Thyroid gland (tissue), 4 donors: ENCODE measurements at places on chromosomes 7 and 10.

GRCh38 chr10:10958041-10958440, 59.6 kb upstream of the CELF2 start:
- no peak for DNase-seq

GRCh38 chr10:67612577-67613537, 83.1 kb downstream of the CTNNA3 start:
- DNase-seq: no peak

GRCh38 chr7:16668978-16669377, 23.0 kb downstream of the BZW2 start:
- DNase-seq: no peak

DNA sequence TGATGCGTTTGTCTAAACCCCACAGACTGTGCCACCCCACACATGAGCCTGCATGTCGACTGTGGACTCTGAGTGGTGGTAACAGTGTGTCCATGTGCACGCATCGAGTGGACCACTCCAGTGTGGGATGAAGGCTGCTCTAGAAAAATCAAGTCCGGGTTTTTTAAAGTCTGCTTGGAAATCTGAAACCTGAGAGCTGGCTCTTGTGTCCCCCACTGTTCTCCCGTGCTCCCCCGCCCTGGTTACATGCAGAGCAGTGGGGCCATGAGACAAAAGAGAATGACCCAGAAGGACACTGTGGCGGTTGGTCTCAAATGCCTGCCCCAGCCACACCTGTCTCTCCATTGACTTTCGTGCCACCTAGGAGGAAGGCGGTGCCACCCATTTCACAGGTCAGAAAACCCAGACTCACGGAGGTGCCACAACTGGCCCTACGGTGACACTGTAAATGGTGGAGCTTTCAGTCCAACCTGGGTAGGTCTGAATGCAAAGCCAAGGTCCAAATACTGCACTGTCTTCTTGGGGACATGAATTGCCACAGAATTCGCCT, 27.3 kb upstream of the PWWP2B start:
- DNase-seq: no peak

GRCh38 chr7:81415181-81415580, 354.7 kb downstream of the HGF start:
- DNase-seq: no peak

GRCh38 chr10:4196183-4196582, 411.2 kb upstream of the KLF6 start:
- DNase-seq: no peak

GRCh38 chr10:132563485-132564248, 26.1 kb downstream of the INPP5A start:
- DNase-seq: no peak

DNA sequence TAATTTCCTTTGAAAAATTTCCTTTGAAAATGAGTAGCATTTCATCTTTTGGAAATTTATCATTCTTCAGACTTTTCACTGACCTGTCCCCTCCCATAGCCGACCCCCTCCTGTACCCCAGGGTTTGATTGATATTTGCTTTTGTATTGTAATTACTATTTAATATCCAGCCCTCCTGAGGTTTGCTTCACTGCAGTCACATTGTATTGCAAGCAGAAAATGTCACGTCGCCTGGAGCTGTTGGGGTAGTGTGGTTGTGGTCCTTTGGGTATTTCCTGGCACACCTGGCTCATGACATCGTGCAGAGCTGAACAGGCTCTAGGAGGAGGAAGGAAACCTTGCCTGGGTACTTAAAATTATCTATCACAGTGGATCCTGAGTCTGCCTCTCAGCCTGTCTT, 116.1 kb downstream of the INSYN2A start:
- DNase-seq: no peak

GRCh38 chr7:77917500-77918262, 119.1 kb downstream of the PHTF2 start:
- no peak for DNase-seq

- no peak for DNase-seq
These were observed 56.6 kb downstream of the PARD3 start for GRCh38 chr10:34758447-34758996.

- no peak for DNase-seq
These were observed 67.9 kb upstream of the SRRM3 start for GRCh38 chr7:76133839-76134238.

DNA sequence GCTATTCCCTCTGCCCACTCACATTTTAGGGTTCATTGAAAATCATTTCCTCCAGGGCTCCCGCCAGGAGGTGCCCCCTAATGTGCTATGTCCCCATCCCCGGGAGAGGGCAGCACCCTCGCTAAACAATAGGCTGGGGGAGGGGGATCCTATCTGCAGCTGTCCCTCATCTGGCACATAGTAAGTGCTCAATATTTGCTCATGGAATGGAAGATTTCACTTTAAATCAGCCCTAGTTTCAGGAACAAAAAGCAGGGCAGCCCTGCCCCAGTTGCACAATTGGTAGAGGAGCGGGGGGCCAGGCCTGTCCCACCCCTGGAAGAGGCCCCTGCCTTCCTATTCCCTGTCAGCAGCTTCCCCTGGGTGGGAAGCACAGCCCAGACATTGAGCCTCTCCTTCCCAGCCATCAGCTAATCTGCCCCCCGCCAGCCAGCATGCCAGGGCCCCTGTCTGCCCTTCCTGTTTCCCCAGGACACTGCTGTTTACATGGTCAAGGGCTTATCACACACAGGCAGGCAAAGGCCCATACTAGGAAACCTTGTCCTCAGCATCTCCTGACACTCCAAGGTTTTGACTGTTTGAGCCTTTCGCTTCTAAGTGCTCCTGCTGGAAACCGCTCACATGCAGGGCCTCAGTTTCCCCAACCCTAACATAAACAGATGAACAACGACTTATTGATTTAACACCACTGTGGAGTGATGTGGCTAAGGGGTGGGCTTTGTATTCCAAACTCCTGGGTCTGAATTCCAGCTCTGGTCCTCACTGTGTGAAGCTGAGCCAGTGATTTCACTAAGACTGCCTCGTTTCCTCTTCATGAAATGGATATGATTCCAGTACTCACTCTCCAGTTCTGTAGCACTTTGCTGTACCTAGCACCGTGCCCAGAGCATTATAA, 130.7 kb upstream of the ZMIZ1 start:
- DNase-seq: no peak

DNA sequence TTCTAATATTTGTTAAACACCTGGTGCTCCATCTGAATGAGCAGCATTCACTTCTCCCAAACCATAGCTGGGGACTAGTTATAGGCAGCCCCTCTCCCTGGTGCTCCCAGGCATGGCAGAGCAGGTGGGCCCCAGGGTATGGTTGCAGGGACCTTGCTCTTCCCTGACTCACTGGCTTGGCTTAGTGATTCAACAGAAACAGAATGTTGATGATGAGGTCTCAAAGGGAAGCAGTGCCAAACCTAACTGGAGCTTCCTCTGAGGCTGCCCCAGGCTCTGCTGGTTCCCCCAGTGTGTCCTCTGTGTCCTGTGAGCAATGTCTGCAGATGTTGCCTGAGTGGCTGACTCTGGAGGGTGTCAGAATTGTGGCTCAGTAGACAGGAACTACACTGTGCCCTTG, 3.7 kb downstream of the GPR26 start:
- DNase-seq: no peak

GRCh38 chr7:127833641-127834040, 181.6 kb downstream of the SND1 start:
- DNase-seq: no peak

- no peak for DNase-seq
These were observed 117.3 kb downstream of the SLC25A13 start for GRCh38 chr7:96204601-96205000.

DNA sequence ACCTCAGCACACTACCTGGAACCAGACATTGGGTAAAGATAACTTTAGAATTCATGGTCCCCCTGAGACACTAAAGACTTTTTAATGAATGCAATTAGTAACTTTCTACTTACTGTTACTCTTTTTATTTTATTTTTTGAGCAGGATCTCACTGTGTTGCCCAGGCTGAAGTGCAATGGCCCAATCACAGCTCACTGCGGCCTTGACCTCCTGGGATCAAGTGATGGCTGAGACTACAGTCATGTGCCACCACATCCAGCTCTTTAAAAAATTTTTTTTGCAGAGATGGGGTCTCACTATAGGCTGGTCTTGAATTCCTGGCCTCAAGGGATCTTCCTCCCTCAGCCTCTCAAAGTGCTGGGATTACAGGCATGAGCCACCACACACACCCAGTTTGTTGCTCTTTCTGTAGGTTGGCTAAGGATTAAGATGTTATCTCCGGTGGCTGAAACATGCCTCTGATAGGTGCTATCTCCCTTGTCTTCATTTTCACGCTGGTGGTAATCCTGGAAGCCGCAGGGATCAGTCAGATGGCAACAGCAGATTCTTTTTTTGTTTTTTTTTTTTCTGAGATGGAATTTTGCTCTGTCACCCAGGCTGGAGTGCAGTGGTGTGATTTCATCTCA, 128.3 kb downstream of the TCF7L2 start:
- no peak for DNase-seq

DNA sequence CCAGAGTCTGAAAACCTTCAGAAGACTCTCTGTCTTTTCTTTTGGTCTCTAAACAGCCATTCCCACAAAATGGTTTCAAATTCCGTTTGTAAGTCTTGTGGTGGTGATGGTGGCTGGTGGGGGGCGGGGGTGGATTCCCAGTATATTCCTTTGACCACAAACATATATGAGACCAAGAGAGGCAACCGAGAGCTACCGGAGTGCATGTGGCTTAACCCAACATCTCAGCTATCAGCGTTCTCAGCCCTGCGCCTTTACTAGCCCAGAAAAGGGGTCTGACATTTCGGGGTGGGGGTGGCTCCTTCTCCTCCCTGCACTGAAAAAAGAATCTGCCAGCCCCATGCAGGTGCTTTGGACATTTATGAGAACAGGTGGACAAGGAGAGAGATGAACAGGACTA, 621.1 kb downstream of the ACTR3B start:
- DNase-seq: no peak

GRCh38 chr7:41029072-41029499, 673.8 kb downstream of the INHBA start:
- DNase-seq: peak; percentile 49

DNA sequence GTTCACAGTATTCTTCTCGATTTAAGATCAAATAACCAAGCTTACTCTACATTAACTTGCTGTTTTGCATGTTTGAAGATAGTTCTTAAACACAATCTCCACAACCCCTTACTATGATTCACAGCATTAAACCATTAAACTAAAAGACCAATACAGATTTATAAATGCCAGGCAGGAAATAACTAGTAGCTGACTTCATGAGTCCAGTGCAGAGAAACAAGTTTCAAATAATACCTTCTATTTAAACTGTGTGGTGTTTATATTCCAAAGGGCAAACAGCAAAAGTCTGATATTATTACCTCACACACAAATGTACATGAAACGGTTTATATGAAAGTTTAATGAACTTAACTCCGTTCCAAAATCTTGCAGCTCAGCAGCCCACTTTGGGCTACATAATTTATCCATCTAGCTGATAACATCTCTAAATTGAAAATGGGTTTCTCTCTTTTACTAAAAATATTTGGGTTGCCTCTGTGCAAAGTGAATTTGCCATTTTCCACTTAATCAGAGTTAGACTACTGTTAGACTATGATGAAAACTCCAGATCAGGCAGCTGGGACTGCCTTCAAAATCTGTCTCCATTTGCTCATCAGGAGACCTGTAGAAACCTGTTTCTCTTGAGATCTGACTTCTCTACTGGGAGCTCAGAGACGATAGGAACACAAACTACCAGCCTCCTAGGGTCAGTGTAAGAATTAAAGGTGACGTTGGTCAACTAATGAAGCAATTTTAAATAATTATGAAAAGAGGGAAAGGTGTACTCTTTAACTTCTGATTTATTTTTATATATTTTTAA, 287.3 kb downstream of the FZD1 start:
- no peak for DNase-seq

GRCh38 chr7:10315881-10316280, 657.8 kb upstream of the PHF14 start:
- DNase-seq: no peak

- no peak for DNase-seq
These were observed 41.4 kb upstream of the GHITM start for GRCh38 chr10:84097787-84098353.

- DNase-seq: peak; percentile 31
These were observed 985 bp upstream of the ETV1 start for GRCh38 chr7:13990319-13990983.

- no peak for DNase-seq
These were observed 50.4 kb upstream of the NFE2L3 start for GRCh38 chr7:26101361-26102151.

DNA sequence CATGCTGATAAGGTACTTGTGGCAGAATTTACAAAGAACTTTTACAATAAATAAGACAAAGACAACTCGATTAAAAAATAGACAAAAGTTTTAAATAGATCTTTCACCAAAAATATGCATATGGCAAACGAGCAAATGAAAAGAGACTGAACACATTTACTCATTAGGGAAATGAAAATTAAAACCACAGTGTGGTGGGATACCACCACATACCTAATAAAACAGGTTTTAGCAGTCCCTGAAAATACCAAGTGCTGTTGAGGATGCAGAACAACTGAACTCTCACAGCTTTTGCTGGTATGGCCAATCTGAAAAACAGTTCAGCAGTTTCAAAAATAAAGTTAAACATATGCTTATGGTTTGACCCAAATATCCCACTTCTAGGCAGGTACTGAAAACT, 205.4 kb upstream of the ADO start:
- no peak for DNase-seq

DNA sequence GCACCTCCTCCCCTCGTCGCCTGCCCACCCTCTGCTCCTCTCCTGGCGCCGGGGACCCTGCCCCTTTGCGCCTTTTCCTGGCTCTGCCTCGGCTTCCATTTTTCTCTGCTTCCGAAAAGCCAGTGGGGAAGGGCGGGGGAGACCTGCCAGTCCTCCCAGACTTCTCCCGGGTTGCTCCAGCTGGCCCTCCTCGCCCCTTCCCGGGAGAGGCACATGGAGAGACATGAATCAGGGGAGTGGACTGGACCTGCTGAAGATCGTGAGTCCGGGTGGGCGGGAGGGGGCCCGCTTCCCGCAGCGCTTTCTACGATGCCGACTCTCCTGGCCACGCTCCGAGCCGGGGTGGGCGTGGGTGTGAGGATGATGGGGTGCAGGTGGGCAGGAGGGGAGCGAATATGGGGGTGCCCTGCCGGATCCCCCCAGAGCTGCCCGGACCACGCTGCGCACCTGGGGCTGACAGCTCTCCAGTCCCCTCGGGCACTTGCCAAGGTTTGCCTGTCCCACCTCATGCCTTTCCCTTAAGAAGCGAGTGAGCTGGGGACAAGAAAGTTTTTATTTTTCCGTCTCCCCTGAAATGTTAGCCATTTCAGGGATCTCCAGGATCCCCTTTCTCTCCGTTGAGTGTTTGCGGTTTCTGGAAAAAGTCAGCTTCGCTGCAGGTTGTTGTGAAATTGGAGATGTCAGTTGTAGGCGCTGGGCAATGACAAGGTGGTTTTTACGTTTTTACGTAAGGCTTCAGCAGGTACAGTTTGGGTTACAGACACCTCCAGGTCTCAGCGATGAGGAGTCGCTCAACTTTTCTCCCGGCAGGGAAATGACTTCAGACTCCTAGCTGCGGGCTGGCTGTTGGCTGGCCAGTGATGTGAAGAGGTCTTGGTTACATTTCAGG, 977 bp downstream of the CACNB2 start:
- DNase-seq: peak; percentile 6

- DNase-seq: peak; percentile 91
These were observed at the start of gene XPNPEP1 for GRCh38 chr10:109922976-109923921. TSS of gene XPNPEP1 (minus strand) at chr10:109923511. CDS start at chr10:109923433, 78 bp downstream.
